Sigmoid colon (tissue), 7 donors: ENCODE measurements at places on chromosomes 6 and 20. TPM values are rescaled to one million over a fixed set of nuclear protein-coding genes. Genes with fewer than 3 reads are reported as not detected.

DNA sequence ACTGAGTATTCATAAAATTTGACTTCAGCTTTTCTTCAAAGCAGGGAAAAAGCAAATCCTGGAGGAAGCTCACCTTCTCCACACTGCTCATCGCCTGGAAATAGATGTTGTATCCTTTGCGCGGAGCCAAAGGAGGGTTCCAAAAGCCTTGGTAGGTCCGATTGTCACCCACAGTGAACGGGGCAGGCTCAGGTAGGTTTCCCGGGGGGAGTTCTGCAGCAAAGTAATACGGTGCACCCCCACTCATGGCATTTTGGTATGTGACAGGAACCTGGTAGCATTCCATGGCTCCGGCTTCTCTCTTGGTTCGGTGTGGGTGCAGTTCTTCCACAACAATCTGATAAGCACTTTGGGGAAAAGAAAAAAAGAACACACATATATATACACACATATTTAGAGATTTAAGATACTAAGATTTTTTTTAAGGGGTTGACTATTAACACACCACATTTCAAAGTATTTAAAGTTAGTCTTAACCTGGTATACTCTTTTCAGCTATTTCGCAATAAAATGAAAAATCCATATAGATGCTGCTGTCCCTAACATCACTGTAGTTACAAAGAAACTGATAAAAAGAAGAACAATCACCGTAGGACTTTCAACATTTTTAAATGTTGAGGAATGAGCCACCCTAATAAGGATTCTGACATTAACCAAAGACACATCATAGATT lies 166.7 kb upstream of the THEMIS start:
- no peak for DNase-seq
- no peak overlapping the region for H3K27ac ChIP-seq
- no peaks in the 10 kb centered on the region for H3K27me3 ChIP-seq
- no peaks in the 10 kb centered on the region for H3K4me1 ChIP-seq

TRAPPC3L gene
- total RNA-seq: not detected

GRCh38 chr6:17047889-17048288 lies 54.0 kb upstream of the STMND1 start:
- no peak for DNase-seq
- H3K36me3 ChIP-seq: no peaks in the 10 kb centered on the region
- H3K4me1 ChIP-seq: no peaks in the 10 kb centered on the region
- H3K27ac ChIP-seq: no peak overlapping the region
- H3K4me3 ChIP-seq: no peak overlapping the region
- no peaks in the 10 kb centered on the region for H3K27me3 ChIP-seq

DNA sequence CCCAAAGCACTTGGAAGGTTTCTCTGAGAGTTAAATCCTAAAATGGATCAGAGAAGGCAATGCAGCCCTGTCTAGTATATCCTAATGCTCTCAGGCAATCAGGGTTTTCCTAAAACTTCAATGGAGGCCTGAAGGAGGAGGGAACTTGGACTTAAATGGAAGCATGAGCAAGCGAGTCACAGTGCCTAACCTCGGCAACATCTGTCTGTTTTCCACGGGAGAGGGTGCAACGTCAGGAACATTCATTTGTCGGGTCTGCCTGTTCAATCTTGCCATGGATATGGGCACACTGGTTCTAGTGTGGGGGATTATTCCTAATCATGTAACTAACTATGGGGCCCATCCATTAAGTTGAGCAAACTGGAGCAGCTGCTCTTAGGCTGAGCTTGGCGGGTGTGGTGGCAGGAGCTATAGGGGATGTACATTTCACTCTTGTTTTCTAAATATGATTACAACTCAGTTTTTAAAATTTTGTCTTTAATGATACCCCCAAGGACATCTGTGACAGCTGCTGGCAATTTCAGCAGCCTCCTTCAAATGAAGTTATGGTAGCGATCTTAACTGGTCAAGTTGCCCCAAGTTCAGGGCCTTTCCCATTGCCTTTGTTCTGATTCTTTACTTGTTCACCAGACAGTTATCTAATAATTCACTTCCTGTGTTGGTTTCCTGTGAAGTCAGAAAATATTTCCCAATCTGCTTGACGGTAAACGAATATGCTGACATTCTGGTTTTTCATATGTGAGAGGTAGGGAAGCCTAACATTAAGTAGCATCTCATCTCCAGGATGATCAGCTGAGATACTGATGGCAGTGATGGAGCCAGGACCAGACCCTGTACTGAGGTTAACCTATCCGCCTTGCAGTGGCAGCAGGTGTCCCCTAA lies 21.6 kb downstream of the DSE start:
- H3K27ac ChIP-seq: no peak overlapping the region
- no peak overlapping the region for H3K4me3 ChIP-seq
- H3K4me1 ChIP-seq: no peaks in the 10 kb centered on the region
- no peaks in the 10 kb centered on the region for H3K36me3 ChIP-seq
- DNase-seq: no peak
- H3K27me3 ChIP-seq: no peaks in the 10 kb centered on the region

DPPA5 gene
- total RNA-seq: not detected

DNA sequence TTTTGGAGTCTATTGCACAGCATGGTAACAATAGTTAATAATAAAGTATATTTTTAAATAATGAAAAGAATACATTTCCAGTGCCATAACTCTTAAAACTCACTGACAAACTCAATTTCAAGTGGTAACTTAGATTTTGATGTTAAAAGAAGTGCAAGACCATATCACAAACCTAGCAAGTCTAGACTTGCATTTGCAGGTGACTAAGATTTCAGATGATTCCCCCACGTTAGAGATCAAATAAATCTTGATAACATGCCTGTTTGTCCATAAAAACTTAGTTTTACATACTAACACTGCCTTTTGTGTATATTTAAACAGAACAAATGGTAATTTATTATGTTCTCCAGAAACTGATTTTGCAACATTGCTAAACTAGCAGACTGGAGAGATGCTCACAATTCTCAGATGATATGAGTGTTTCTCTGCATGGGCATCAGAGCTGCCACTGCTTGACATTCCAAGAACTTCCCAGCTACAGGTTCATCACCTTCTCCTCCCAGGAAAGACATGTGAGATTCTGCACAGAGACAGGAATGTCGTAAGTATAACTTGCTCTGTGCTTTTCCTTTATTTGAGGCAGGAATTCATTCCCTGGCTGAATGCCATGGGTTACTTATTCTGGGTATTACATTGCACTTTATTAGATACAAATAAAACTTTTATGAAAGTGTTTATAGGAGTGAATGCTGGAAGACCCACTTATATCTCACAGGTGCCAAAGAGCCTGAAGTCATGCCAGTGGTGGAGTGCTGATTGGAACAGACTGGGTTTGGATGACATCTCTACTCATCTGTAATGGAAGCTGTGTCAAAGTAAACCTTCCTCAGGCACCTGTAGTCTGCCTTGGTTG lies 160.2 kb upstream of the FOXA2 start:
- H3K36me3 ChIP-seq: no peaks in the 10 kb centered on the region
- H3K27me3 ChIP-seq: no peaks in the 10 kb centered on the region
- no peaks in the 10 kb centered on the region for H3K4me1 ChIP-seq
- H3K27ac ChIP-seq: no peak overlapping the region
- H3K4me3 ChIP-seq: no peak overlapping the region
